ENCODE measurements at places on chromosomes 13 and 19.

DNA sequence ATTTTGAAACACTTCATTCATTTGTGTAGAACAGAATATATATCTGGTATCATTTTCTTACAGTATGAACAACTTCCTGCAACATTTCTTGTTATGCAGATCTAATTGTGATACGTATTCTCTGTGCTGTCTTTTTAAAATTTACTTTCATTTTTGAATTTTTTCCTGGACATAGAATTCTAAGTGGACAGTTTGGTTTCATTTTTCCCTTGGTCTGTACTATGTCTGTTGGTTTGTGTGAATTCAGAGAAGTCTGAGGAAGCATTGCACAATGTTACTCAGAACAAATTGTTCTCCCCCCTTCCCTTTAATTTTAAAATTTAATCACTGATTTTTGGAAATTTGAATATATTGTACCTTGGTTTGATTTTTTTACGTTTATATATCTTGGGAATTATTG, 352.5 kb upstream of the PCDH20 start:
- no peak for DNase-seq

GRCh38 chr13:20718958-20719566, 15.6 kb downstream of the IL17D start:
- DNase-seq: no peak

GRCh38 chr13:30618186-30618929, 638 bp downstream of the USPL1 start:
- DNase-seq: peak; percentile 17

GRCh38 chr13:43546251-43546650, 240.5 kb downstream of the ENOX1 start:
- DNase-seq: no peak
